ENCODE measurements at places on chromosomes 4 and X. TPM values are rescaled to one million over a fixed set of nuclear protein-coding genes. Genes with fewer than 3 reads are reported as not detected.

GPR34 gene
- not detected for total RNA-seq

WFS1 gene
- total RNA-seq, result 19.3 TPM

GRCh38 chr4:15809058-15809457 lies 30.9 kb downstream of the CD38 start:
- DNase-seq, result no peak

GRCh38 chr4:80948141-80948540 lies 82.4 kb upstream of the BMP3 start:
- DNase-seq, result no peak

PCSK1N gene
- total RNA-seq, result 28.7 TPM

GRCh38 chrX:138034136-138034535 lies 468.2 kb downstream of the ZIC3 start:
- DNase-seq, result no peak

DNA sequence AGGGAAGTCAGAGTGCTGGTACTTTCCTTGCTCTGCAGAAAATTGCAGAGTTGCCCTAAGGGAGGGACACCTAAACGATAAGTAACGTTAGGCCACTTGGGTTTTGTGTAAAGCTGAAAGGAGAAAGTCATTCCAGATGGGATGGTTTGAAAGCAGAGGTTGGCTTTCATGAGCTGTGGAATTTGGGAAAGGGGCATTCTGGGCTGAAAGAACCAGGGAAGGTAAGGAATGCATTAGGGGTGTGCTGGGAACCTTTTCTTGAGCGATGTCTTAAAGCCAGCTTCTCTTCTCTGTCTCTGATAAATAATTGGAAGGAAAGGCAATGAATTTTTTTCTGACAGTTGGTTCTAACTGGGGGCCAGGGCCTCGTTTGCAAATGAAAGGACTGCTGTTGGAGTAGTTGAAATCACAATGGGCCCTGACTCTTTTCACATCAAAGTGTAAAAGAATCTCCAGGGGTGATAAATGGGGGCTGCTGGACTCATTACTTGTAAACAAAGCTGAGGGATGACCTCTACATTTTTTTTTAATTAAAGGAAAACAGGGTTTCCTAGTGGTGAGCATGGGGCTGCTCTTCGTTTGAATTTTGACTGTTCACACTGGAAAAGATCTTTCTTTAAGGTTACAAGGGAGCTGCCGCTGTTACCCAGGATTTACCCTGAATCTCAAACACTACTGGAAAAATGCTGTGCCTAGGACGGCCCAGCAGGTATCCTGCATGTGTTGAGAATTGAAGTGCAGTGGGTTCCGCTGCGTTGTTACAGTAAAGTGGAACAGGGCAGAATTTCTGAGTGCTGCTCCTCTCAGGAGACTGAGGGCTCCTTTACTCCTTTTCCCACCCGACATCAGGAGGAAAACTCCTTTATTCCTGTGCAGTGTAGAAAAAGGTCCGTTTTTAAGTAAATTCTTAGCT lies 25.0 kb downstream of the AFF1 start:
- DNase-seq, result no peak

GRCh38 chrX:136941396-136942337 lies 61.1 kb upstream of the RBMX start:
- no peak for DNase-seq

Measured in Daoy (cell line).